ENCODE measurements at places on chromosomes 13 and 19.

DNA sequence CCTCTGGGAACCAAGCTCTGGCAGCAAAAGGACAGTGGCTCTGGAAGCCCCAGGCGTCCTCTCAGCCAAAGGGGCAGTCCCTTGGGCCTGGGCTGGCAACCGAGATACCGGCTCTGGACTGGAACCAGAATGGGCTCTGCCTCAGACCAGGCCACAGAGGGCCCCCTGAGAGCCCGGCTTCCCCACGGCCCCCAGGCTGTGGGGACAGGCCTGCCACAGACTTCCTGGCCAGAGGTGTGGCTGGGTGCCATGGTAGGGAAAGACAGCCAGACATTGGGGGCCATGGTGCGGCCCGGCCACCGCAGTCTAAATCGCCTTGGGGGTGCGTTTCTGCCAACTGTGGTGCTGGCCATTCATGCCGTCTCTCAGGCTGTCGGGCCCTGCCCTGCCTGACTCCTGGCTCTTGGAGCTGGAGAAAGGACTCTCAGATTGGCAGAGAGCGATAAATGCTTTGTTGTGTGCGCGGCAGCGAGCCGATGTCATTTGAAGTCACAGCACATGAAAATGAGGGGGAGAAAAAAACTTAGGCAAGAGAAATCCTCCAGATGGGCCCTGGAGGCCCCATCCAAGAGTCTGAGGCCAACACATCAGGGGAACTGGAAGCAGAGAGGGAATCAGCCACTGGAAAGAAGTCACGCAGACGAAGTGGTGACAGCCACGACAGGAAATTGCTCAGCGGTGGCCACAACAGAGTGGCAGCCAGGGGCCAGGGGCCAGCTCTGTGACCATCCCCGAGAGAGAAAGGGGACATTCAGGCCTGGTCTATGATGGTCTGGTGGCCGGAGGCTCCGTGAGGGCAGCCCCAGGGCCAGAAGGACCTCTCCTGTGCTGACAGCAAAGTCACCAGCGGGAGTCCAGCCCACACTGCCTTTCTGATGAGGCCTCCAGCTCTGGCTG, 26.5 kb downstream of the SH3GL1 start:
- no peak for DNase-seq

DNA sequence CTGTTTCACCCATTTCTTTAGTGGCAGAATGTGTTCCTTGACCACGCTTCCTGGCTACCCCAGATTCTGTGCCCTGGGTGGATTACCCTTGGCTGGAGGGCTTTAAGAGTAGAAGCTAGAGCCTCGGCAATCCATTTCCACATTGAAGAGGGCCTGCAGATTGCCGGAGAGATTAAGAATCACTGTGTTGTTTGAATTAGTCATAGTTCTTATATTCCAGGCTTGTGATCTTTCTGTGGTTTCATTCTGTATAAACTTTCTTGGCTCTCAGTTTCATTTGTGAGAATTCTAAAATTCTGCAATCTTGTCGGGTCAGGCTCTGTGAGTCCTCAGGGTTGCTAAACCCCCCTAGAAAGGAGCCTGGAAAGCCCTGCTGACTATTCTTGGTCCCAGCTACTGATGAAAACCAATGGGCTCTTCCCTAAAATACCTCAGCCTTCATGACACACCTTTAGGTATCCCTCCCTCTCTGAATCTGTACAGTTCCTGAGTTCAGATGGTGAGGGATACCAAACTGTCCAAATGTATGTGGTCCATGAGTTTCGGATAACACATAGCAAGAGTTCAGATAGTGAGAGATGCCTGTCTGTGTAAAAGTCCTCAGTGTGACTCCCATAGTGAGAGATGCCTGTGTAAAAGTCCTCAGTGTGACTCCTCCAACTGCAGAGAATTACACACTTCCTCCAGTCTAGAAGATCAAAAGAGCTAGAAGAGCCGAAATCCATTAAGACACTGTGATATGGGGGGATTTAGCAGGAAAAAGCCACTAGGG, 4.3 kb downstream of the PHF11 start:
- DNase-seq = no peak

DNA sequence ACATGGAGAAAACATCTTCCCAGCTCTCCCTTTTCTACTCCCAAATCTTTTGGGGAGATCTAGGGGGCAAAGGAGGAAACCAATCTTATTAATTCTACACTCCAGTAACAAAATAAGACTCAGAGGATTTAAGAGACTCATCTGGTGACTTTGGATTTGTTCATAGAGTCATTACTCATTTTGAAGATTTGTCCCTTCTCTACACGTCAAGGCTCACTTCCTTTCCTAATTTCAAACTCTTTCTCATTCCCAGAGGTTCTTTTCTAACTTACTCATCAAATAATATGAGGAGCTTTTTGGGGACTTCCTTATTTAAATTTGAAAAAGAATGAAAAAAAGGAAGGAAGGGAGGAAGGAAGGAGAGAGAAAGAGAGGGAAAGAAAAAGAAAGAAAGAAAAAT, 14.4 kb downstream of the SIAH3 start:
- no peak for DNase-seq

DNA sequence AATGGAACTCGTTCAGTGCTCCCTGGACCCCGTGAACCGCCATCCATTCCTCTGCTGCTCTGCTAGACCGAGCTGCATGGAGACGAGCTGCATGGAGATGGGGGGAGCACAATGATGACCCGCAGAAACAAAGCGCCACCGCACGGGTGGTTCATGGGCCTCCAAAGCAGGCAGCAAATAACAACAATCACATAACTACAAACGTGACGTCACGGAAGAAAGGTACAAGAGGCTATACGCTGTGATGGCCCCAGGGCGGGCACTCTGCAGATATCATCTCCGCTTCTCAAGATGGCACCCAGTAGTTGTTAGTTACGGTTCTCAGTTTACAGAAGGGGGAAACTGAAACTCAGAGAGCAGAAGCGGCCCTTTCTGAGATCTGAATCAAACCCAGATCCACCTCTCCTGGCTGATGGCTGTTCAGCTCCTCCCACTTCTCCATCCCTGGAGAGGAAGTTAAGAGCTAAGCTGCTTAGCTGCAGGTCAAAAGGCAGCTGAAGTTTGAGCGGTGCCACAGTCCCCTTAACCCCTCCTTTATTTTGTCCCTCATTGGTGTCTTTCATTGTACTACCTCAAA, 1.7 kb downstream of the ATP13A1 start:
- DNase-seq = no peak

GRCh38 chr13:60645676-60646075, 248.7 kb downstream of the TDRD3 start:
- DNase-seq = no peak
